ENCODE measurements at places on chromosomes 4 and X. TPM values are rescaled to one million over a fixed set of nuclear protein-coding genes. Genes with fewer than 3 reads are reported as not detected.

PRAF2 gene
- 41.2 TPM for polyA plus RNA-seq

WAS gene
- polyA plus RNA-seq = 0.14 TPM

N4BP2 gene
- 3.2 TPM for polyA plus RNA-seq

CCDC160 gene
- polyA plus RNA-seq = 0.06 TPM

HSFX2 gene
- not detected for polyA plus RNA-seq

NMU gene
- polyA plus RNA-seq = not detected

UVSSA gene
- polyA plus RNA-seq = 4.9 TPM

AWAT2 gene
- not detected for polyA plus RNA-seq

PCDH7 gene
- 20.0 TPM for polyA plus RNA-seq

HTR2C gene
- not detected for polyA plus RNA-seq

LGI2 gene
- not detected for polyA plus RNA-seq

MAGEA8 gene
- not detected for polyA plus RNA-seq

MGAT4D gene
- polyA plus RNA-seq = not detected

TMEM154 gene
- 0.63 TPM for polyA plus RNA-seq

RASL11B gene
- polyA plus RNA-seq = 4.3 TPM

USP17L20 gene
- polyA plus RNA-seq = not detected

EXOC1 gene
- polyA plus RNA-seq = 35.2 TPM

LEF1 gene
- polyA plus RNA-seq = 1.2 TPM

PFKFB1 gene
- polyA plus RNA-seq = 0.06 TPM

PPP2R2C gene
- not detected for polyA plus RNA-seq

IL2 gene
- polyA plus RNA-seq = not detected

FGG gene
- polyA plus RNA-seq = not detected

PRKG2 gene
- polyA plus RNA-seq = 0.74 TPM

SUPT20HL1 gene
- polyA plus RNA-seq = not detected

HTN3 gene
- polyA plus RNA-seq = not detected

GUF1 gene
- polyA plus RNA-seq = 14.7 TPM

ZMAT1 gene
- polyA plus RNA-seq = not detected

CENPI gene
- polyA plus RNA-seq = 5.0 TPM

Data from AG04450 (cell line).